Endodermal cell (in vitro differentiated cells): ENCODE measurements at places on chromosomes 7 and 10.

- no peak for DNase-seq
Measured at GRCh38 chr7:13262929-13263530, 575.6 kb downstream of the ARL4A start.

DNA sequence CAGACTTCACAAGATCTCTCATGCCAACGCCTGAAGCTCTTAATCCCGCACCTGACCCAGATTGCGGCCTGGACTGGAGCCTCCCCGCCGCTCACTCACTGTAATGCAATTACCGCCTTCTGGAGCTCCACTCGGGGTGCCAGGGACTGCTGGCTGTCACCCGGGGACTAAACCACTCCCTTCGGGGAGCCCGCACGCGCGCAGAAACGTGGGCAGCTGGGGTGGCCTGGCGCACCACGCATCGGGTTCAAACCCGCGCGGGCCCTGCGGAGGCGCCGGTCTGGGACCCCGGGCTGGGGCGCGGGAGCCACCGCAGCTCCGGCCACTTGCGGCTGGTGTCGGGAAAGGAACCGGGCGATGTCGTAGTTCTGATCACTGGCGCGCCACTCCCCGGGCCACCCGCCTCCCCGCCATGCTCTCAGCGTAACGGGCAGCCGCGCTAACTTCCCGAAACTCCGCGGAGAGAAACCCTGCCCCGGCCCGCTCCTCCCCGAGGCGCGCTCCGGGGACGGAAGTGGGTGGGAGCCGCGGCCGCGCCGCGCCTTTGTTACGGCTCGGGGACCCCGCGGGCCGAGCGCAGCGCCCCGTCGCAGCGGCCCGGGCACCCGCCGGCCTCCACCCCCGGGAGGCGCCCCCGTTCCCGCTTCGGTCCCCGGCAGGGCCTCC lies 100.3 kb upstream of the SVIL start:
- peak; percentile 81 for DNase-seq

GRCh38 chr7:151999424-152000090 lies 25.9 kb upstream of the GALNT11 start:
- no peak for DNase-seq

DNA sequence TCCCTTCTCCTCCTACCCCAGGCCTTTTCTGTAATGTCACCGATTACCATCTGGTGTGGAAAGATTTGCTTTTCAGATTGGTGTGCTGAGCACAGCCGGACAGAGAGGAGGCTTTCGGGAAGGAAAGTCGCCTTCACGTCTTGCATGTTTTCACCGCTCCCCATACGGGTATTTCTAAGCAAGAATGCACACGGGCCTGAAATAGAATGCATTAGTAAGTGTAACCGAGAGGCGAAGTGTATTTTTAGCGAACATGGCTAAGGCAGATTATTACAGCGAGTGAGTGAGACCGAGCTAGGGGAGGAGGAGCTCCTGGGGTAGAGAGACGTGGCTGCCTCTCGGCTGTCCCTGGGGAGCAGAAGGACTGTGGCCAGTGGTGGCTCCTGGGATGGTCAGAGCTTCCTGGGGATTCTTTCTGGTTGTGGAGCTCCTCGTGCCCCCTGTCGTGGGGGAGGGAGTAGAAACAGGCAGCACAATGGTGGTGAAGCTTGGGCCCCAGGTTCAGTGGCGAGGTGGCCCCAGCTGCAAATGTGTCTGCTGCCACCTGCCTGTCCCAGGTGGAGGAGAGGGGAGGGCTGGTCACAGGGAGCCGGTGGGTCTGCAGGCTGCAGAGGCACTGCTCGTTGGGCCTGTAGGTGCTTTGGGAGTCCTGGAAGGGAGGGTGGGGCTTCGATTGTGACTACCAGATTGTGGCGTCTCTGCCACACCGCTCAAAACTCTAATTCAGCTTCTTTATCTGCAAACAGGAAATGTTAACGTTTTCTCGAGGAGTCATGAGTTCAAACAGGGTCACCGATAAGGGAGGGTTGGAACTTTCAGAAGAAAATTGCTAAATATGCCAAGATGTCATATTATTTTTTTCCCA lies 135.8 kb downstream of the CAMK1D start:
- DNase-seq, result peak; percentile 86

DNA sequence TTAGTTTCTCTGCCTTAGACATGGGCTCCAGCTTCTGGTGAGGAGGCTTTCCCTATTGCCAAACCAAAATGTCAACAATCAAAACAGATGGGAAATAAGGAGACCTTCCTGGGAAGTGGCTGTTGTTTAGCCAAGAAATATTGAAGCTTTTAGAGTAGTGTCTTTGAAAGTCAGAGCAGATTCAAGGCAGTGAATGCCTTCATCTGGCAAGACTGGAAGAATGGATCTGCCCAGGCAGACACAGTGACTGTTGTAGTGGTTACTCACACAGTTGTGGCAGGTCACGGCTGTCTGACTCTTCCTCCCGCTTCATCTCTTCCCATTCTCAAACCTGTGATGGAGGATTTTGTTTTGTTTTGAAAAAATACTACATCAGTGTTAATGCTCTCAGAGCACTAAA lies 154.1 kb upstream of the ADO start:
- no peak for DNase-seq

GRCh38 chr7:155336812-155337602 lies 39.3 kb downstream of the INSIG1 start:
- peak; percentile 39 for DNase-seq

DNA sequence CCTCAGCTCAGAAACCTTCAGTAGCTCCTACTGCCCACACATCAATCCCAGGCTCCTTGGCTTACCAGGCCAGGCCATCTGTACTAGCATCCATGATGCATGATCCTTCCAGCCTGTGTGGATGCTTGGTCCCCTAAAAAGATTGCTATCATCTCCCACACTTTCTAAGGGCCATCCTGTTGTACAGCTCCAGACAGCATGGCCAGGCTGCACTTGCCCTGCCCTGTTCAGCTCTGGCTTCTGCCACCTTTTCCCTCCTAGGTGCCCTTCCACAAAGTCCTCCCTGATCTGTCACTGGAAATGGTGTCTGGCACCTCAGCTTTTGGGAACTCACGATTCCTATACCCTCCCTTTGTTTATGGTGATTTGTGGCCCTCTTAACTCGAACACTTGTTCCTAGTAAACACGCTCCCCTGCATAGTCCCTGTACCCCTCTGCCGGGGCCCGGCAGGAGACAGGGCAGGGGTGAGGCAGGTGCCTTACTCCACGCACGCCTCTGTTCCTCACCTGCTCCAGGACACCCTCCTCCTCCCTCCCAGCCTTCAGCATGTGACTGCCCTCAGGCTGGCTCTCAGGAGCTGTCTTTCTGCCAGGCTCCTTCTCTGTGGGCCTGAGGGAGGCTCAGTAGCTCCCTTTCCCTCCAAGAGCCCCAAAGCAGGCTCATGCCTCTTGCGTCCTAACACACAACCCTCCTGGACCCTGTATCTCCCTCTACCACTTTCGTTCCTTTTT lies 71.8 kb downstream of the CDH23 start:
- no peak for DNase-seq

GRCh38 chr10:66627156-66627555 lies 298.7 kb upstream of the LRRTM3 start:
- peak; percentile 68 for DNase-seq

GRCh38 chr7:17988141-17988540 lies 39.5 kb downstream of the PRPS1L1 start:
- DNase-seq, result no peak

DNA sequence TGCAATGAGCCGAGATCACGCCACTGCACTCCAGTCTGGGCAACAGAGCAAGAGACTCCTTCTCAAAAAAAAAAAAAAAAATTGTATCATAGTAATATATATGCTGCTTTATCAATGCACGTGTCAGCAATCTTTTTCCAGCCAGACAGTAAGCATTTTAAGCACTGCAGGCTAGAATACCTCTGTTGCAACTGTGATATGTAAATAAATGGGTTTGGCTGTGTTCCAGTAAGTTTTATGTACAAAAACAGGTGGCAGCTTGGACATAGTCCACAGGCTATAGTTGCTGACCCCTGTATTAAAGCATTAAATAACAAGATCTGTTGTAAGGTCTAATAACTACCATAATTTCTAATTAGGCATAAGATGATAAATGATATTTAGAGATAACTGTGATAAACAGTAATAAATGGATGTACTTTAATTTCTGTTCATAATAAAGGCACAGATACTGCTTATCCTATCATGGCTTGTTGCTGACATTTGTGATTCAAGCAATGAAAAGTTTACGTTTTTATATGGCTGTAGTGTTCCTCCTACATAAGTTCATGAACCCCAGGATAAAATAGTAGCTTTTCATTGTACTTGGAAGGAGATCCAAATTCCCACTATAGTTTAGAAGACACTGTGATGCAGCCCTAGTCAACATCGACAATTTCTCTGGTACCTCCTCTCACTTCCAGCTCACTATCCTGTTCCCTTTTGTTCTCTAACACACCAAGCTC lies 161.4 kb downstream of the ELMO1 start:
- no peak for DNase-seq

- DNase-seq, result no peak
Measured at GRCh38 chr10:73263693-73264347, 11.4 kb upstream of the MRPS16 start.

GRCh38 chr7:156607332-156608172 lies 33.0 kb upstream of the RNF32 start:
- no peak for DNase-seq

- peak; percentile 47 for DNase-seq
Measured at GRCh38 chr10:35870665-35871310, 228.7 kb upstream of the FZD8 start.

- DNase-seq, result no peak
Measured at GRCh38 chr7:96669812-96670211, 39.8 kb downstream of the SEM1 start.

- no peak for DNase-seq
Measured at GRCh38 chr7:36153571-36154097, 580 bp downstream of the EEPD1 start.

GRCh38 chr10:84537447-84537931 lies 209.1 kb downstream of the CCSER2 start:
- peak; percentile 68 for DNase-seq

GRCh38 chr7:3712841-3713240 lies 411.8 kb downstream of the SDK1 start:
- peak; percentile 49 for DNase-seq

- no peak for DNase-seq
Measured at GRCh38 chr10:62112300-62112699, 156.3 kb downstream of the RTKN2 start.

GRCh38 chr7:22542669-22543068 lies 42.7 kb upstream of the STEAP1B start:
- no peak for DNase-seq

GRCh38 chr10:8088504-8088903 lies 34.0 kb downstream of the GATA3 start:
- no peak for DNase-seq

- DNase-seq, result no peak
Measured at GRCh38 chr10:104117839-104118323, 4.1 kb upstream of the SFR1 start.

- DNase-seq, result peak; percentile 59
Measured at GRCh38 chr7:86814661-86815379, 171.1 kb downstream of the GRM3 start.
